ENCODE measurements at places on chromosomes 16 and 17. TPM values are rescaled to one million over a fixed set of nuclear protein-coding genes. Genes with fewer than 3 reads are reported as not detected.

DNA sequence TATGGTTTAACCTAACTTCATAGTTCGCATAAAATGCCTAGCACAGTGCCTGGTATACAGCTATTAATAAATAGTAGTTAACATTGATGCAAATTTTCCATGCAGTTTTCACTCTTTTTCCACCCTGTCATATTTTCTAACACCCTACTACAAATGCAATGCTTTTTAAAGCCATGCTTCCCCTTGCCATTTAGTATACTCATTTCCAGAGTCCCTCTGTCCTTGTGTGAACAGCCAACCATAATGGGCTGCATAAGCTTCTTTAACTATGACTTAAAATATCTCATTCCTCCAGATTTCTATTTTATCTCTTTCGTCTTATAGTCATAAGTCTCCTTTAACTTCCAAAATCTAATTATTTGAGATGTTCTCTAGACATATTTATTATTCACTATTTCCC, 284.1 kb downstream of the GRIN2A start:
- DNase-seq, result no peak

GRCh38 chr17:38672788-38673706, 1.7 kb downstream of the EPOP start:
- no peak for DNase-seq

KRT39 gene
- total RNA-seq, result not detected

GRCh38 chr16:10564591-10564990, 15.8 kb downstream of the EMP2 start:
- no peak for DNase-seq

GRCh38 chr17:72494566-72494965, 373.7 kb downstream of the SOX9 start:
- DNase-seq, result no peak

GRCh38 chr17:72465191-72466024, 344.6 kb downstream of the SOX9 start:
- DNase-seq, result no peak

GRCh38 chr16:49918257-49918656, 62.3 kb upstream of the ZNF423 start:
- no peak for DNase-seq

GRCh38 chr17:30112794-30113193, 3.8 kb upstream of the NSRP1 start:
- no peak for DNase-seq

All from suprapubic skin (tissue), 4 donors.